ENCODE measurements at places on chromosomes 11 and 22.

GRCh38 chr22:50270666-50271394 is 650 bp upstream of the MAPK11 start:
- peak; percentile 47 for DNase-seq

DNA sequence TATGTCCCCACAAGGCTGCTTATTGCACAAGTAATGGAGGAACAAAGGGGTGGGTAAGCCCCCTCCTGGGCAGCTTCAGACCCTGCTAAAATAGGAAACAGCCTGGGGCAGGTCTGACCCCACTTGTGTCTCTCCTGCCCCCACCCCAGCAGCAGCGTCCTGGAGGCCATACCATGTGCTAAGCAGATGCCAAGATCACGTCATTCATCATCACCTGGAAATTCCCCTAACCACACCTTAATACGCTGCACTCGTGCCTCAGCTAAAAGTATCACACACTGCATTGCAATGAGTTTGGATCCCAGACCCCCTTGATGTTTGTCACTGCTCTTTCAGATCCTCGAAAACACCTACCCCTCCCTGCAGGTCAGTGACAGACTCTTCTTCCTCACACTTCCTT is 27.8 kb upstream of the GGTLC2 start:
- no peak for DNase-seq

GRCh38 chr11:76094740-76095139 is 111.6 kb downstream of the WNT11 start:
- no peak for DNase-seq

DNA sequence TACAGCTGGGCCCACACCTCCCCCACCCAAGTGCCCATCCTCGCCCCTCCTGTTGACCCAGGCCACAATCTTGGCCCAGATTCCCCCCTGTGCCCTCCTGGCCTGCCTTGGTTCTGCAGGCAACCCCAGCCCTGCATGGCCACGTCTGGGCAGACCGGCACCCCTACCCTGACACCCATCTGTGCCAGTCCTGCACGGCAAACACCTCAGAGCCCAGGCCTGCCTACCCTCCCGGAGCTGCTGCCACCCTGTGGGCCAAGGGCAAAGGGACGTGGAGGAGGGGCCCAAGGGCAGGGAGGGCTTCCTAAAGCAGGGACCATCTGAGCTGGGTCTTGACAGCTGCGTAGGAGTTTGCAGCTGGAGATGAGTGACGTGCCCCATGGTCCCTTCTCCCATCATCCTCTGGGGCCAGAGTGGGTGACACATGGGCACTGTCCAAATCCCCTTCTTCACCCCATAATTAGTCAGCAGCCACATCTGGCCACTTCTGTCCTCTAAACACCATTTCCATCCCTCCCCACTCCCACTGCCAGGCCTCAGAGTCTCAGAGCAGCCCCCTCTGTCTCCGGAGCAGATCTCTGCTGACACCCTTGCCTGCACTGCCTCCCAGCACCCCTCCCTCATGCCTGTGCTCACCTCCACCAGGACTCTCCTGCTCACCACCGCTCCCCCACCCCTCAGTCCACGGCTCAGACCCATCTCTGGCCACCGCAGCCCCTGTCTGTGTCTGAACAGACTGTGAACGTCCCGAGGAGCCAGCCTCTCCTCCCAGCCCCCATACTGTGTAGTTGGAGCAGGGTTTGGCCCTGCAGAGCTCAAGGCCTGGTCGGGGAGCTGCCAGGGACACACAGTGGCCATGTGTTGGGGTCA is 35.6 kb upstream of the PPARA start:
- no peak for DNase-seq

- DNase-seq = no peak
These were observed 16.7 kb downstream of the TMEM121B start for GRCh38 chr22:17104336-17104935.

DNA sequence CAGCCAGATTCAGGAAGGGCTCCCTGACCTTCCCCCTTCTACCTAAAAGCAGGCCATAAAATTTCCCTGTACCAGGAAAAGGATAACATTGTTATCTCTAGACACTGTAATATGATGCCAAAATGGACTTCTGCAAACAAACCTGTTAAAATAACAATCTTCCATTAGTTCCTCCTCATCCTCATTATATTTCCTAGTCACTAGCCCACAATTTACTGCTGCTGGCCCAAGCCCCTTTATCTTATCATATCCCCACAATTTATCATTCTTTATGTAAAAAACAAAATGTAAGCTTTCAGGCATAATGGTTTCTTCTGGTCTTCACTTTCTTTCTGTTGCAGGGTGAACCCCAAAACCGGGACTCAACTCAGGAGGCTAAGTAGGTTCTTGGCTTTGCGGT is 1132.1 kb upstream of the CNTN5 start:
- no peak for DNase-seq

- no peak for DNase-seq
These were observed 143.8 kb downstream of the APOL5 start for GRCh38 chr22:35861451-35861850.

- DNase-seq = no peak
These were observed 55.3 kb upstream of the BMAL1 start for GRCh38 chr11:13222285-13222684.

DNA sequence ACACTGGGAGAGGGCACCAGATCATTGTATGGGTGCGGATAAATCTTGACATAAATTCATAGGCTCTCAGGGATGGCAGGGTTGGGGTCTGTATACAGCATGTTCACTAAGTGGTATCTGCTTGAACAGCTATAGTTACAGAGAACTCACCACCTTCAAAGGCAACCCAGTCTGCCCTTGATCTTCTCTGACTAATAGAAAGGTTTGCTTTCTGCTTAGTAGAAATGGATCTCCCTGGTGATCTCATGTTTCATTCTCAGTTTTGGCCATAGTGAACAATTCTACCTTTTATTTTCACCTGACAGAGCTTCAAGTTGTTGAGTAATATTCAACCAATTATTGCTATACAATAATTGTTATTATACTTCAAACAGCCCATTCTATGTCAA is 32.4 kb downstream of the CNTF start:
- no peak for DNase-seq

DNA sequence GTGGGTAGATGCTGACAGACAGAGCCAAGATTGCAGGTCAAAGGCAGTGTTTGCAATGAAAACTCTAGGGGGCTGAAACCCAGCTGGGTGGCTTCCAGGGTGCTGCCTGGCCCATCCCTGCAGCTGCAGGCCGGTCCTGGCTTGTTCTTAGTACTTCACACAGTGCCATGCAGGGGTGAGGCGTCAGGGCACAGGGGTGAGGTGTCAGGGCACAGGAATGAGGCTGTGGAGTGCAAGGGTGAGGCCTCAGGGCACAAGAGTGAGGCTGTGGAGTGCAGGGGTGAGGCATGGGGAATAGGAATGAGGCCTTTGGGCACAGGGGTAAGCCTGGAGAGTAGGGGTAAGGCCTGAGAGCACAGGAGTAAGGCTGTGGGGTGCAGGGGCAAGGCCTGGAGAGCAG is 337.6 kb downstream of the TBC1D22A start:
- no peak for DNase-seq

Measured in NCI-H82 (cell line).